ENCODE measurements at places on chromosomes 5 and 9. TPM values are rescaled to one million over a fixed set of nuclear protein-coding genes. Genes with fewer than 3 reads are reported as not detected.

Gene IFNA14
- not detected for total RNA-seq

- no peak for DNase-seq
Measured at GRCh38 chr9:9951556-9952160, 661.1 kb downstream of the PTPRD start.

Gene SAPCD2
- 51.3 TPM for total RNA-seq

Gene BTNL3
- total RNA-seq = not detected

DNA sequence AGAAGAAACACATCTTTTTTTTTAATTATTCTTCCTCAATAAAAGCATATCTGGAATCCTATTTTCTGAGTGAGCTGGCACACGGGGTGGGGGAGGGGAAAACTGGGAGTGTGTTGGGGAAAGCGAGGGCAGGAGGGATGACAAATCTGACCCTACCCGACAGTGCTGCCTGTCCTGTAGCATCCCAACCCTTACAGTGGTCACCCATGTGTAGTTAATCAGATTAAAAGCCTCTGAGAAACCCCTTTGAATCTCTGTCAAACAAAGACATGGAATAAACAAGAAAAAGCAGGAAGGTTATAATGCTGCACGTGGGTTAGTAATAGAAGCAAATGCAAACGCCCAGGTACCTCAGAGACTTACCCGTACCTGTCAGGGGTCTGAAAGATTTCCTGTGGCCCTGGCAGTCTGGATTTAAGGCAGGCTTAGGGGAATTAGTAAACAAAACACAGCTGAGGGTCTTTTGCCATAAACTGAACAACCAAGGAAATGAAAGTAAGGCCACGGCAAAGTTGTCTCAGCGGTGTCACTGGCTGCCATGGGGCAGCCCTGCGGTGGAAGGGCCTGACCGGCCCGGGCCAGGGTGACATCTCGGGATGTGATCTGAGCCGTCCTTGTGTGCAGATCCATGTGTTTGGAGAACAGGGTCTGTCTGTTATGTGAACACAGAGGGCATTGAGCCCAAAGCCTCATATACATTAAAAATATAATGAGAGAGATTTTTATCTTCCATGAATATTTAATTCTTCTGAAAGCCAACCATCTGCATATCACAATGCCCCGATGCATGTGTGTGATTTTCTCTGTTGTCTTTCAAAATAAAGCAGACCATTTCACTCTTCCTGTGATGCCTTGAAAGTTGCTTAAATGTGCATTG, 308.2 kb downstream of the ZNF608 start:
- no peak for DNase-seq

GRCh38 chr9:108691614-108692013, 164.2 kb downstream of the ACTL7B start:
- DNase-seq = no peak

DNA sequence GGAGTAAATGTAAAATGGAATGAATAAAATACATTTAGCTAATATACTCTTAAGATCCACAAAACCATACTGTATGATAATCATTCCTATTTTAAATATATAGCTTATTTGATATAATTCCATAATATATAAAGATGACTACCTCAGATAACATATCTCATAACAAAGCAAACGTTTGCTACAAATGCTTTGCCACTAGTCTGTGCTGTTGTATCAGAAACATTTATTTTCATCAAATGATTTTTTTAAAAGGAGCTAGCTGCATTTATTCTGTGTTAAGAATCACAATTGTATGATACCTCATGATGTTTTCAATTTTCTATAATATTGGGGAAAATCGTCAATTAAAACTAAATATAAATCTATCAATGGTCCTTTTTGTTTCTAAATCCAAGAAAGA, 567.2 kb downstream of the PTPRD start:
- DNase-seq = no peak

GRCh38 chr9:68949271-68950000, 64.5 kb downstream of the PRKACG start:
- no peak for DNase-seq

Gene RIC1
- total RNA-seq = 22.0 TPM

GRCh38 chr9:92147852-92148180, 32.6 kb upstream of the SPTLC1 start:
- DNase-seq = no peak

DNA sequence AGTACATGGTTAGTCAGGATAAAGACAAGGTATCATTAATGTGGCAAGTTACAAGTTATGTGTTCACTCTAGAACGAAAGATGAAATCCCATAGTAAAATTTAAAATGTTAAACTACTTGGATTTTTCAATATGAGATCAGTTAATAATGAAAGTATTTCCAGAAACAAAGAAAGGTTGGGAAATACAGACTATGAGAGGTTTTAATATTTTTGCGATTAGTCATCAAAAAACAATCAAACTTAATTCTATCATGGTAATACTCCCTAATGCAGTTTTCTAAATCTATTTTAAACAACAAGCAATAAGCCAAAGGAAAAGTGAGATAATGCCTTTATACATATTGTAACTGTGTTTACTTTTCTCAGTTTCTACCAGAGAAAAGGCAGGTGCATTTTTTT, 10.6 kb downstream of the CDH12 start:
- DNase-seq = no peak

Data from epithelial cell of proximal tubule (primary cell).